ENCODE measurements at places on chromosomes 4 and X. TPM values are rescaled to one million over a fixed set of nuclear protein-coding genes. Genes with fewer than 3 reads are reported as not detected.

DNA sequence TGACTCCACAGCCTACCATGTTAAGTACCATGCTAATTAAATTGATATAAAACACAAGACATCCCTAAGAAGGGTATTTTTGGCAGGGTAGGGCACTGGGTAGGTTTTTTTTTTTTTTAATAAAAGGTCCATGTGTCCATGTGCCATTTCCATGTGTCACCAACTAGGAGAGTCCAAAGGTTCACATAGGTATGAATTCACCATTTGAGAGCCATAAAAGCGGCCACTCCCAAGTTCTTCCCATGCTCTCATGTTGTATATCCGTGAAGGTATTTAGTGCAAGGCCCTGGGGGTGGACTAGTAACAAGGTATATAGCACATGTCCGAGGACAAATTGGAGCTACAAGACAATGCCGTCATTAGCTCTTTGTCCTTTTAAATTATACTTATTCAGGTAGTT is 107.3 kb downstream of the PDE5A start:
- DNase-seq = no peak

DNA sequence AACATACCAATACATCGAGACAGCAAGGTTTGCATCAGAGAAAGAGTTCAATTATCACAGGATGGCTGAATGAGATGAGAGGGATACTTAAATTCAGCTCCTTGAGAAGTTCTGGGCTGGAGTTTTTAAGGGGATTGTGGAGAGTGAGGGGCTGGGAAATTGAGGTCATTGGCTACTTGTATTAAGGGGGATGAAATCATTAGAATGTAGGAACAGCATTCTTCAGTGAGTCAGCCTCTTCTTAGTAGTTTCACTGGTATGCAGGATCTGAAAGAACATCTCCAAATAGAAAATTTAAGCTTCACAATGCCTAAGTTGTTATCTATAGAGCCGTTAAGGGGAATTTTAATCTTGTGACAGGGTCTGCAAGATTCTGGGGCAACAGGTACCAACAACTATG is 211.6 kb upstream of the TAPT1 start:
- no peak for DNase-seq

Gene ARX
- not detected for polyA plus RNA-seq

Gene S100G
- polyA plus RNA-seq = not detected

Gene OTC
- not detected for polyA plus RNA-seq

Gene CENPVL1
- 0.23 TPM for polyA plus RNA-seq

Gene TSPAN6
- 161 TPM for polyA plus RNA-seq

DNA sequence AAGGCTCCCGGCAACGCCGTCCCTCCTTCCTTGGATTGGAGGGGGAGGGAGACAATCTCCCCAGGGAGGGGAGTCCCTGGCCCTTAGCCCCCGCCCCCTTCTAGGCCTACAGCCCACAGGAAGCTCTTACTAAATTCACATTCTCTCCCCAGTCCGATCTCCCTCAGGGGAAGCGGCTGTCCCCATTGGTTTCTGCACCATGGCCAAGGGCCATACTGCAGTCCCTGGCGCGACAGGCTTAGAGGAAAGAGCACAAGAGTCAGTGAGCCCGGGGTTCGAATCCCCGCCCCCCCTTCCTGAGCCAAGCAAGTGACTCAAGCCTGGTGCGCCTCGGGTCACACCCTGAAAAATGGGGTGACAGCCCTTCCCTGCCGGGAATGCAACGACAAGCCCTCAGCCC is 1.1 kb downstream of the ABLIM2 start:
- no peak for DNase-seq

GRCh38 chr4:24798036-24798610 is 2.8 kb downstream of the SOD3 start:
- no peak for DNase-seq

DNA sequence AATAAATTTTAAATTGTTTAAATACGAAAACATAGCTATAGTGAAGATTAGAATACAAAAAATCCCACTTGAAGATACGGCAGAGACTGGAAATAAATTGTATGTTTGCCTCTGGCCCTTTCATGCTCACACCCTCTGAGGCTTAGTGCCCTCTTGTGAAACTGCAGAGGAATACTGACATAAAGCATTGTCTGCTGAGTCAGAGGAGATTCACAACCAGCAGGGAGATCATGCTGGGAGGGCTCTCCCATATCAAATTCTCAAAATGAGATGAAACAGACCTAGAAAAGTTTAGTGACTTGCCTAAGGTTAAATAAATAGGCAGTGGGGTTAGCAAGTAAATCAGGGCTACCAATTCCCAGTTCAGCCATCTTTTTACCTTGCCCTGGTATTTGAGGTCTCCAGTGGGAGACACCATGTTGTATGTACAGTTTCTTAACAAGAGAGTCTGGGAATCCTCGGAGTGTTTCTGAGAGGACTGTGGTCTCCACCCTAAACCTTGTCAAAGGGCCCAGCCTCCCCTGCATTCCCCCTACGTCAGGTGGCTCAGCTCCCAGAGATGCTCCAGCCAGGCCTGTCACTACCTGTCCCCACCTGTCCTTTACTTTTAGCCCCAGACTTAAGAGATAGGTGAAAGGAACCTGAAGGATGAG is 581.4 kb upstream of the DIPK2B start:
- no peak for DNase-seq
